ENCODE measurements at places on chromosomes 4 and X. TPM values are rescaled to one million over a fixed set of nuclear protein-coding genes. Genes with fewer than 3 reads are reported as not detected.

DNA sequence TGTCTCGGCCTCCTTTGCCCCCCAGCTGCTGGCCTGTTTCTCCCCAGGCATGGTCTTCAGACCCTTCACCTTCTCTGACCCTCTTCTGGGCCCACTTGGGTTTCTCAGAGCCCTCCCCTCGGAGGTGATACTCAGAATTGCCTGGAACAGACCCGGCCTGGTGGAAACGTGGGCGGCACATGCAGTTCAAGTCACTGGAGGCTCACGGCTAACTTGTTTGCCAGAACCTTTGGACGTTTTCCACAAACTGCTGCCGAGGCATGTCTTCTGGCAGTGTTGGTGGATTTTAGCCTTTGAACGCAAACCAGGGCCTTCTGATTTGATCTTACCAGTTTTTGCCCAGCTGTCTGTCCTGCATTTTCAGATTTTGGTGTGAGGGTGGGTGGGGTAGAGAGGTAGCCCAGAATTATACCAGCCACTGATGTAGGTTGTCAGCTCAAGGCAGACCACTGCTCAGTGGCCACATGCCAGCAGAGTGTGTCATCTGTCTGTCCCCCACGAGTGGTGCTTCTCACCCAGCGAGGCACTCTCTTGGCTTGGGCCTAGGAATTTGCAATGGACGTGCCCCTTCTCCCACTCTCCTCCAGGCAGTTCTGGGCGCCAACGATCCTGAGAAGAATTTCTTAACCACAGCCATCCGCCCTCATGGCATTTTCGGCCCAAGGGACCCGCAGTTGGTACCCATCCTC lies 32.5 kb upstream of the ZNF185 start:
- no peak overlapping the region for H3K27ac ChIP-seq
- no peak overlapping the region for H3K4me3 ChIP-seq
- peaks cover 17% of the 10 kb centered on the region for H3K36me3 ChIP-seq
- H3K27me3 ChIP-seq, result no peaks in the 10 kb centered on the region

DNA sequence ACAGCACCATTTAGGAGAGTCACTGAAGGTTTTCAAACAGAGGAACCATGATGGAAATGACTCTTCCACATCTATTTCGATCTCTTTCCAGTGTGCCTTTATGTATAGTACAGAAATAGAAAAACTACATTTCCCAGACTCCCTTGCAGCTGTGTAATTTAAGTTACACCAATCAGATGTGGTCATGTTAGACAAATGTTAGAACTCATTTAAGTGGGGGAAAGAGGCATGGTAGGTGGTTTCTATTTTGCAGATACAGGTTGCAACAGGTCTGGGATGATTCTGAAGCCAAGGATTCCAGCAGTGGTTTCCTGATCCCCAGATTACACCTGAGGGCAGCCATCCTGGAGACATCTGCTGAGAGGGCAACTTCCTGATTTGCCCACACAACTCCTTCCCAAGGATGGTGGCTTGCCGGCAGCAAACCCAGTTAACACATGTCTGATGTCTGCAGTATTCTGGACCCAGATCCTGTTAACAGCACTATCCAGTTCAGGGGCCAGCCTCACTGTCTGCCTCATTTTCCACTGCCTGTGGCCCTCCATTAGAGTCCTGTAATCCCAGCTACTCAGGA lies 38.7 kb upstream of the PDK3 start:
- H3K27ac ChIP-seq, result no peak overlapping the region
- peaks cover 2% of the 10 kb centered on the region for H3K4me1 ChIP-seq
- no peak for DNase-seq
- no peak overlapping the region for H3K4me3 ChIP-seq

- H3K27ac ChIP-seq, result no peak overlapping the region
- no peak for DNase-seq
- H3K4me1 ChIP-seq, result no peaks in the 10 kb centered on the region
- no peaks in the 10 kb centered on the region for H3K27me3 ChIP-seq
Measured at GRCh38 chr4:184408021-184408683, 66.2 kb downstream of the IRF2 start.

GRCh38 chr4:153684971-153685371 lies 891 bp downstream of the TLR2 start:
- peaks cover 18% of the 10 kb centered on the region for H3K36me3 ChIP-seq
- peak overlapping the region; percentile 74 for H3K4me3 ChIP-seq
- H3K4me1 ChIP-seq, result peaks cover 3% of the 10 kb centered on the region
- DNase-seq, result no peak
- H3K27ac ChIP-seq, result peak overlapping the region; percentile 19

DNA sequence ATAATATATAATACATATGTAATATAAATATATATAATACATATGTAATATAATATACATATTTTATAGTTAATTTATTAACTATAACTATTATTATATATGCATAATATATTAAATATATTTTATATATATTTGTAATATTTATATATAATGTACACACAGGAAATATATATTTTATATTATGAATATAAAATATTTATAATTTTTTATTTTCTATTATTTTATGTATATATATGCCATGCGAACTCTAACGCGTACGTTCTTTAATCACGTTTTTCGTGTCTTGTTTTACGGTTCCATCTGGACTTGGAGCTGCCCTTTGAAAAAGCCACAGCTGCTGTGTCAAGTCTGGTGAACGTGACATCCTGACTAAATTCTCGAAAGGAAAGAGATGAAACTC lies 332.1 kb downstream of the ASMT start:
- no peak for DNase-seq
- no peak overlapping the region for H3K4me3 ChIP-seq
- H3K4me1 ChIP-seq, result no peaks in the 10 kb centered on the region
- no peak overlapping the region for H3K27ac ChIP-seq

DNA sequence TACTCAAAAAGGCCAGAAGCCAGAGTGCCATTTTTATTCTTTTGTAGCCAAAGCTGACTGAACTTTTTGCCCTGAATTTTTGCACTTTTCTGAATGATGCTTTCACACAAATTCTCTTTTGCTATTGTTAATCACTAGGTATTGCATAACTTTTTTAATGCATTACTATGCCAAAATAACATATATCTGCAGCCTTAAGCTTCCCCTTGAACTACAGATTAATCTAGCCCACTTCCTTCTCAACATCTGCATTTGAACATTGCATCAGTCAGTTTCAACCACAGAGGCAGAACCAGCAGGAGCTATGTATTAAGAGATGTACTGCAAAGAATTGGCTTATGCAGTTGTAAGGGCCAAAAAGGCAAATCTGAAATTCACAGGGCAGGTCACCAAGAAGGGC lies 197.6 kb upstream of the GYPA start:
- H3K27ac ChIP-seq, result no peak overlapping the region
- DNase-seq, result no peak
- H3K4me3 ChIP-seq, result no peak overlapping the region

- H3K27ac ChIP-seq, result no peak overlapping the region
- H3K36me3 ChIP-seq, result no peaks in the 10 kb centered on the region
- H3K4me3 ChIP-seq, result no peak overlapping the region
- H3K27me3 ChIP-seq, result no peaks in the 10 kb centered on the region
- no peak for DNase-seq
Measured at GRCh38 chr4:137283737-137284136, 248.6 kb downstream of the PCDH18 start.

GRCh38 chr4:26330946-26331345 lies 10.1 kb downstream of the RBPJ start:
- H3K4me1 ChIP-seq, result peaks cover 28% of the 10 kb centered on the region
- no peak for DNase-seq
- no peaks in the 10 kb centered on the region for H3K27me3 ChIP-seq

DNA sequence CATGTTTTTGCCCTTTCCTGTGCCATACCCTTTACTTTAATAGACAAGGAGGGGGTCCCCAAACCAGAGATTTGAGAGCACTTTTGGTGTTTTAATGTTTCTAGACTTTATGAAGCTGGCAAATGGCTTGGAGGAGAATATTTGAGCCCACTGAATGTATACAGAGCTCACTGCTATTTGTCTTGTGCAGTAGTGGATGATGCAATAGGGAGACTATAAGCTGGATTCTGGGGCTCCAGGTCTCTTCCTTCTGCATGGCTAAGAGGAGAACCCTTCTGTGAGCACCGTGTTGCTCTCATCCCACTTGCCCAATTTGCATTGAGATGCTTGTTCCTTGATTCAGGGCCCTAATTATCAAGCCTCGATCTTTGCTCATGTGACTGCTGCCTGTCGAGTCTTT lies 8.9 kb upstream of the PUDP start:
- H3K4me3 ChIP-seq, result no peak overlapping the region
- H3K4me1 ChIP-seq, result peaks cover 13% of the 10 kb centered on the region
- H3K27me3 ChIP-seq, result no peaks in the 10 kb centered on the region
- DNase-seq, result no peak

DNA sequence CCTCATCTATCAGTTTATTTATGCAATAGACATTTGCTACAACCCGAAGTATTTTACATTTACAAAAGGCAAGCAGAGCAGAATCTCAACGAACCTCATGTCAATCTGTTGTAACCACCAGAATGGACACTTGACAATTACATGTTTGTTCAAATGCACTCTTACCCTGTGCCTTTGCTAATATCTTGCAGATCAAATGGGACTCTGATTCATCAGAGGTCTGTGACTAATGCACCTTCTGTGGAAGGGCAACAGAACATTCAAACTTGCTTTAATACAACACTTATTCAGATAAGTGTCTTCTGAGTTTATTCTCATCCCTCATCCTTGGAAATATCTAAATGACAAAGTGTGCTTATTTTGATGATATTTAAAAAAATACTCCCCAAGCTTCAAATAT lies 644.7 kb upstream of the PCDH10 start:
- no peak for DNase-seq
- no peaks in the 10 kb centered on the region for H3K4me1 ChIP-seq
- H3K36me3 ChIP-seq, result no peaks in the 10 kb centered on the region
- H3K4me3 ChIP-seq, result no peak overlapping the region

DNA sequence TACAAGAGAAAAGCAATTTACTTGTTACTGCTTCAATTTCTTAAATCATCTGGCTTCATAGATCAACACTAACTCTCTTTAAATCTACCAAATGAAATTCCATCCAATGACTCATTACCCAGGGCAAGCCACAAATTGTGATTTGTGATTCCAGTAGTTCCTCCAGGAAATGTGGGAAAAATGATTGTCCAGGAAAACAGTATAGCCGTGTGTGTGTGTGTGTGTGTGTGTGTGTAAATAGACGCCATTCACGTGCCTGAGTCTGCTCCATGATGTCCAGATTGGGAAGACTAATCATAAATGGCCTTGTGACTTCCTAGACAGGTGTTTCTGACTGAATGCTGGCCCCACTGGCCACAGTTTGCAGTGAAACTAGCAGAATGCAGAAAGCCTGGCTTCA lies 121.3 kb downstream of the HS6ST2 start:
- H3K27me3 ChIP-seq, result no peaks in the 10 kb centered on the region
- DNase-seq, result no peak
- no peak overlapping the region for H3K4me3 ChIP-seq

GRCh38 chrX:25941559-25942250 lies 196.4 kb upstream of the MAGEB18 start:
- no peak overlapping the region for H3K4me3 ChIP-seq
- DNase-seq, result no peak
- no peaks in the 10 kb centered on the region for H3K27me3 ChIP-seq
- H3K27ac ChIP-seq, result no peak overlapping the region
- H3K4me1 ChIP-seq, result no peaks in the 10 kb centered on the region
- peaks cover 1% of the 10 kb centered on the region for H3K36me3 ChIP-seq

- no peaks in the 10 kb centered on the region for H3K4me1 ChIP-seq
- DNase-seq, result no peak
Measured at GRCh38 chrX:76555816-76556215, 128.3 kb downstream of the MAGEE1 start.

DNA sequence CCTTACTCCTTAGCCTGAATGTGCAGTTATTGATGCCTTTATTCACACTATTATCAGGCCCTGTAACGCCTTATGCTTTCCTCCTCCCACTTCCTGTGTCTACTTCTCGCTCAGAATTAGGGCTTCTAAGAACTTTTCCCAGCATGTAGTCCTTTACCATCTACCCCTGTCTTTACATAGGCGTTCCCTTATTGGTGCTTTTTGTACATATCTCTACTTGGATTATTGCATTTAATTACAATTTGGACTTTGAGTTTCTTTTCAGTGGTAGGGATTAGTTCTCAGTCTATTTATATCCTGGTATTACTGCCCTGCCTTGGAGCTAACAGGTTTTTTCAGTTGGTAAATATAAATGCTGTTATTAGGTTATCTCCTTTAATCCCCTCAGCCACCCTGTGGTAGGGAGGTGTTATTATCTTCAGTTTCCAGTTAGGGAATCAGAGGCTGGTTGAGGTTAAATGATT lies 84.0 kb downstream of the RBPJ start:
- H3K4me3 ChIP-seq, result no peak overlapping the region
- H3K27me3 ChIP-seq, result no peaks in the 10 kb centered on the region
- peaks cover 25% of the 10 kb centered on the region for H3K4me1 ChIP-seq
- no peak for DNase-seq
- H3K27ac ChIP-seq, result no peak overlapping the region

GRCh38 chrX:129940721-129941120 lies 34.8 kb downstream of the UTP14A start:
- no peak for DNase-seq
- no peak overlapping the region for H3K27ac ChIP-seq
- H3K36me3 ChIP-seq, result no peaks in the 10 kb centered on the region
- no peak overlapping the region for H3K4me3 ChIP-seq

GRCh38 chr4:25896776-25897539 lies 17.1 kb upstream of the SMIM20 start:
- H3K36me3 ChIP-seq, result no peaks in the 10 kb centered on the region
- H3K27ac ChIP-seq, result no peak overlapping the region
- H3K4me3 ChIP-seq, result no peak overlapping the region
- H3K4me1 ChIP-seq, result peaks cover 6% of the 10 kb centered on the region
- no peak for DNase-seq

DNA sequence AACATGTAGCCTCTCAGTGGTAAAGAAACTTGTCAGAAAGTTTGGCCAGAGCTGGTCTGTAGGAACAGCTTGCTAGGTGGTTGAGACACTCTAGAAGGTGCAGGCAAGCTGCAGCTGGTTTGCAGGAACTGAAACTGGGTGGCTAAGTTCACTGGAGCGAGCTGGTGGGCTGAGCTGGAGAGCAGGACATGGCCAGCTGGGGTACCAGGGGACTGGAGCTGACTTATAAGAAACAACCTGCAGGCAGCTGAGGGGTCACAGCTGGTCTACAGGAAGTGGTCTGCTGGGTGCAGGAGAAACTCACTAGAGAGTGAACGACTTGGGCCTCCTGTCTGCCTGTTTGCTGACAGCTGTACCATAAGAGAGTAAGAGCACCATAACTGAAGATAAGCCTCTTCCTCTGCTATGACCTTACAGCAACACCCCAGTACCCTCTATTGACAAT lies 157.1 kb upstream of the LNX1 start:
- H3K27me3 ChIP-seq, result peaks cover 3% of the 10 kb centered on the region
- no peak overlapping the region for H3K4me3 ChIP-seq
- no peak overlapping the region for H3K27ac ChIP-seq
- no peaks in the 10 kb centered on the region for H3K4me1 ChIP-seq

Gene GASK1B
- 25.8 TPM for total RNA-seq

Gene SCML2
- total RNA-seq, result 7.1 TPM

Gene ABLIM2
- total RNA-seq, result 7.5 TPM

Gene POU3F4
- 0.53 TPM for total RNA-seq

Gene ART3
- 5.0 TPM for total RNA-seq

Gene SFRP2
- 3.2 TPM for total RNA-seq

Gene ZNF185
- 10.1 TPM for total RNA-seq
